ENCODE measurements at places on chromosomes 5 and 9. TPM values are rescaled to one million over a fixed set of nuclear protein-coding genes. Genes with fewer than 3 reads are reported as not detected.

DNA sequence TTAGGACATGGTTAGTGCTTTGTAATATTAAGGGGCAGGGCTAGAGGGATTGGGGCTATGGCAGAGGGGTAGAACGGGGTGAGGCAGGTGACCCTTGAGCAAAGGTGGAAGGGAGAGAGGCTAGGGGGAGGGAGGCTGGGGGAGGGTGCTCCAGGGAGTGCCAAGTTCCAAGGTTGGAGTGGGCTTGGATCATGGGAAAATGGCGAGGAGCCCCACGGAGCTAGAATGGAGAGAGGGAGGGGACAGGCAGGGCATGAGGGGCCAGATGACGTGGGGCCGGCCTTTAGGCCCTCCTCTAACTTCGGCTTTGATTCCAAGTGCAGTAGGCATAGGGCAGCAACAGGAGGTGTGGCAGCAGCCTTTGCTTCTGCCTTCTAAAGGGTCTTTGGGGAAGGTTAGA lies 171.8 kb upstream of the PANK3 start:
- no peak for DNase-seq

Gene LCN15
- total RNA-seq, result not detected

DNA sequence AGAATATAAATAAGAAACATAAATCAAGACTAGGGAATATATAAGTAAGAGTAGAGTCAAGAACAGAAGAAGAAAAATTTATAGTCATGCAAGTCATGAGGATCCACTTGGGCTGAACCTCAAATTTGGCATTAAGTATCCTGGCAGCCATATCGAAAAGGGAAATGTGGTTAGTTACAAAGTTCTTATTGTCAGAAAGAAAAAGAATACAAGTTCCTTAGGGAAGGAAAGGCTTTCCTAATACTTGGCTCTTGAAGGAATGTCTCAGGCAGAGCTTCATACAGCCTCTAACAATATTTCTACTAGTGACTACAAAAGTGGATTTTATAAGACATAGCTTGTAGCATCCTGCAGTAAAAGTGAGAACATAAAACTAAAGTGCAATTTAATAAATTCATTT lies 45.4 kb downstream of the TMEM252 start:
- no peak for DNase-seq

- DNase-seq, result no peak
Observed at GRCh38 chr5:38112938-38113337, 145.4 kb upstream of the EGFLAM start.

DNA sequence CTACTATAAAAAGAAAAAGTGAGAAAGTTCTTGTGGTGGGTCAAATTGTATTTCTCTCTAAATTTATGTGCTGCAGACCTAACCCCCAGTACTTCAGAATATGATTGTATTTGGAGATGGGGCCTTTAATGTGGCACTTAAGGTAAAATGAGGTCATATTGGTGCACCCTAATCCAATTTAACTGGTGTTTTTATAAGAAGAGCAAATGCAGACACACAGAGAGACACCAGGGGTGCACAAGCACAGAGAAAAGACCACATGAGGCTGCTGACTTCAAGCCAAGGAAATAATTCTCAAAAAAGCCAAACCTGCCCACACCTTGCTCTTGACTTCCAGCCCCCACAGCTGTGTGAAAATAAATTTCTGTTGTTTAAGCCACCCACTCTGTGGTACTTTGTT lies 80.2 kb upstream of the HTR4 start:
- no peak for DNase-seq

All from RPMI7951 (cell line).